ENCODE measurements at places on chromosomes 5 and 9.

DNA sequence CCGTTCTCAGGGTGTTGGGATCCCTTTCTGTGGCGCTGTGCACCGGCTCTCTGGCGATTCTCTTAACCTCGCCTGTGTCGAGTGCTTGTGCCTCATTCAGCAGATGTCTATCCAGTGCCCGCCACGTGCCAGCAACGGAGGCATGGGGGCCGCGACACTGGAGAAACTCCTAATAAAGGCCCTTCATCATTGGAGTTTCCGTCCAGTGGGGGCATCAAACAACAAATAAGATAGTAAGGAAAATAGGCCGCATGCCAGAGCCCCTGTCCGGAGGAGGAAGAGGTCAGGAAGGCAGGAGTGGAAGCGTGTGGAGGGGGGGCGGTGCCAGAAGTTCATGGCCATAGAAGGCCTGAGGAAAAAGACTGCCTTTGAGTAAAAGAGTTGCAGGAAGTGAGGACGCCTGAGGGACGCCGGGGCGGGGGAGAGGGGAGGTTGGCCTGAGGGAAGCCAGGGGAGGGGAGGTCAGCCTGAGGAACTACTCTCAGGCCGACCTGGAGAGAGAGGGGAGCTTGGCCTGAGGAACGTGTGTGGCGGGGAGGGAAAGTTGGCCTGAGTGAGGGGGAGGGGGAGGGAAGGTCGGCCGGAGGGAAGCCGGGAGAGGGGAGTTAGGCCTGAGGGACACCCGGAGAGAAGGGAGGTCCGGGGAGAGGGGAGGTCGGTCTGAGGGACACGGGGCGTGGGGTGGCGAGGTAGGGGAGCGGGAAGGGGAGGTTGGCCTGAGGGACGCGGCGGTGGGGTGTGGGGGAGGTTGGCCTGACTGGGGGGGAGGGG is 82.2 kb downstream of the CACNA1B start:
- DNase-seq = no peak

GRCh38 chr5:56356121-56356835 is 123.1 kb upstream of the ANKRD55 start:
- no peak for DNase-seq

DNA sequence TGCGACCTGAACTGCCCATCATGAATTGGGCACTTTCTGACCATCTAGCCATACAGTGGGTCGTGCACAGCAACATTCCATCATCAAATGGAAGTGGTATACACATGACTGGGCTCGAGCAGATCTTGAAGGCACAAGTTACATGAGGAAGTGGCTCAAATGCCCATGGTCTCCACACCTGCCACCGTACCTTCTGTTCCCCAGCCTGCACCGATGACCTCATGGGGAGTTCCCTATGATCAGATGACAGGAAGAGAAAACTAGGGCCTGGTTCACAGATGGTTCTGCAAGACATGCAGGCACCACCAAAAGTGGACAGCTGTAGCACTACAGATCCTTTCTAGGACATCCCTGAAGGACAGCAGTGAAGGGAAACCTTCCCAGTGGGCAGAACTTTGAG is 21.8 kb downstream of the MTMR12 start:
- no peak for DNase-seq

DNA sequence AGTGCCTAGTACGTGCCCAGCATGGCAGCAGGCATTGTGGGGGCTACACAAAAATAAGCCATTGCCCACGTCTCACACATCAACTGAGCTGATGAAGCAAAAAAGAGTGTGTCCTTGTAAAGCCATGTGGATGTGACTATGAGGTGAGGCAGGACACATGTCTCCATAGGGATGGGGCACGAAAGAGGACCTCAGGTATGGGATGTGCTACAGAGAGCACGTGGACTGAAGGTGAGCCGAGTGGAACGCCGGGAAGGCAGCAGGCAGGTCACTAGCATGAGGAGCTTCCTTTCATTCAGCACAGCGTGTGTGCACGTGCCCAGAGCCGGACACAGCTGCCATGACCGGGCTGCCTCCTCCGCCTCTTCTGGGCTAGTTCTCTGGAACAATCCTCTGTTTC is 429.8 kb downstream of the SPOCK1 start:
- no peak for DNase-seq

DNA sequence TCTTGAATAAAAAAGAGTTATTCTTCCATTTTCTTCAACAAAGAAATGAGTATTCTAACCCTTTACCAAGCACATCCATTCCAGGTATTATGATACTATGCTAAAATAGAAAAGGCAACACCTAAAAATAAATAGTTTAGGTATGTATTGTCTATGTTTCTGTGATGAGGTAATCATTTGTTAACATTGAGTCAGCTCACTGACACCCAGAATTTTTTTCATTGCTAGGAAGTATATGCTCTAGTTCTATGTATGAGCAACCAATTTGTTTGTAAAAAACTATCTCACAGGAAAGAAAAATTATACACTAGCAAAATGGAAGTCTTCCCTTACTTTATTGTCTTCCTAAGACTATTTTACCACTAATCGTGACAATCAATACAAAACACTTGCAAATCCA is 615.6 kb upstream of the GRIN3A start:
- no peak for DNase-seq

- DNase-seq = peak; percentile 29
These were observed 161.7 kb upstream of the STK32A start for GRCh38 chr5:147073098-147073497.

GRCh38 chr9:110126986-110127864 is 80.7 kb downstream of the C9orf152 start:
- DNase-seq = no peak

All from NCI-H510A treated with DMSO at 0.1 percent for 48 hours (cell line).